ENCODE measurements at places on chromosomes 6 and 20.

- DNase-seq: no peak
Measured at GRCh38 chr6:73732845-73733675, 37.1 kb downstream of the CD109 start.

DNA sequence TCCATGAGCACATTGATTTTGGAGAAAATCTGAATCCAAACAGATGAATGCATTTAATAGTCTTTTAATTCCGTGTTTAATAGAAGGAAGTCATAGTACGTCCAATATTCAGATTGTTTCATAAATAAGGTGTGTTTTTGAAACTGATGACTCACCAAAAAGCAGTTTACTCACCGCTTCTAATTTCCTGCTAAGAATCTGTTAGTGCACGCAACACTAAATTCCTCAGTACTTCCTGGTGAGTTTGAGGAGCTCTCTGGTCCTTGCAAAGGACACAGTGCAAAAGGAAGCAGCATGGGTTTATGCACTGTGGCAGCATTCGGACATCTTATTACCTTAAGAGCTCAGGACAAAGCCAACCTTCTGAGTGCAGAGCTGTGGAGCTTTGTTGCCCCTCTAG is 2.3 kb upstream of the ADGRF1 start:
- peak; percentile 76 for DNase-seq

GRCh38 chr20:4601630-4602296 is 119.9 kb upstream of the PRND start:
- DNase-seq: no peak

DNA sequence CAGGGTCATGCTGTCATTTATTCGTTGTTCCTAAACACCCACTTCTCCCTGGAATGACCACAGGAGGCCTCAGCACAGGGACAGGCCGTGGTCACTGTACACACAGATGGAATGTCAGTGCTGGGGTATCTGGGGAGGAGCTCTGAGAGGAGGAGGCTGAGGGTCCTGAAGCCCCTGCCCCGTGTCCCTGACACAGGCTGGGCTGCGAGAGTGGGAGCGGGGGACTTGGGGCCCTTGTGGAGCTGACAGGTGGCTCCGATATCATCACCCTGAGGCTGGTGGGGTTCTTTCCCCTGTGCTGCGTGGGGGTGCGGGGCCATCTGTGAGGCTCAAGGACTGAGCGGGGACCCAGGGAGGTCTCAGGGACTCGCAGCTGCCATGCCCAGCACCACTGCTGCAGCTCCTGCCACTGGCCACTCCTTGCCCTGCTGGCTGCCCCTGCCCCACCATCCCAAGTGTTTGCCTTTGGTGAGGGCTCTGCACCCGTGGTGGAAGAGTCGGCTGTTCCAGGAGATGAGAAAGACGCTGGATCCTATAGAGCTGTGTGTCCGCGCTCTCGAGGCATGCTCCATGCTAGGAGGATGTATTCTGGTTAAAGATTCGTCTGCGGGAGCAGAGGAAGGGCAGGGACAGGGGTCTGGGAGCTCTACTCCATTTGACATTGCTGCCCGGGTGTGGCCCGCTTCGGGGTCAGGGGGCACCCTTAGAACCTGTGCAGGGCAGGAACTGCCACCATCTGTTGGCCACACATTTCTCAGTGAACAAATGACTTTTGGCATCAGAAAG is 18.9 kb downstream of the NPEPL1 start:
- no peak for DNase-seq

GRCh38 chr20:34888468-34888867 is 12.1 kb downstream of the ACSS2 start:
- no peak for DNase-seq

DNA sequence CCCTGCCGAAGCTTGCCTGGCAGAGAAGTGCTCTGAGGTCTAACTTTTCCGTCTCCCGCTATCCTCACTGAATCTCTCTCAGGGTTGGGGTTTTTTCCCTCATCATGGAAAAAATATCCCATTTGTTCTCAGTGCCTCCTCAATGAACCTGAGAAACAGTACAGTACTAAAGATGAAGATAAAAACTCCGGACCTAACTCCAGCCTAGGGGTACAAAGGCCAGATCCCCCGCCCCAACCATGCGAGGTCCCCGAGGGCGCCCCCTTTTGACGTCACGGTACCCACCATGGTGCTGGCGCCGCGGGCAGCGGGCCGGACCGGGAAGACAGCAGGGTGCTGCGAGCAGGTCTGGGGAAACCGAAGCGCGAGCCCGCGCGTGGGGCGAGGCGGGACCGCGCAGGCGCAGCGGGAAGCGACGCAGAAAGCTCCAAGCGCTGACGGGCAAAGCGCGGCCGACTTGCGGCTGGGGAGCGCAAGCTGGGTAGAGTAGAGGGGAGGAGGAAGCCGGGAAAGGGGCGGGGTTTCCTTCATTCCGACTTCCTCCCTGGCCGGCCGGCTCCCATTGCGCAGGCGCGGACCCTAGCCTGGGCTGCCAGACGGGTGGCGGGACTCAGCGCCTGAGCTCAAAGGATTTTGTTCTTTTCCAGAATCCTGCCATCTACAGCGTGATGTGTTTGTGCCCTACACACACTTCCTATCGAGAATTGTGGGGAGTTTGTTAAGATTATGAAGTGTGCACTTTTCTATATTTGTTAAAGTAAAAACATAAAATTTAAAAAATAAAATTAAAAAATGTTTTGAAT is at the start of gene LSM2:
LSM2 (minus strand) TSS at position 497 of the 803 bp plus-strand sequence; CDS start at position 288, 209 bp downstream.
- no peak for DNase-seq

GRCh38 chr6:27066802-27067201 is 180.7 kb upstream of the PRSS16 start:
- no peak for DNase-seq

DNA sequence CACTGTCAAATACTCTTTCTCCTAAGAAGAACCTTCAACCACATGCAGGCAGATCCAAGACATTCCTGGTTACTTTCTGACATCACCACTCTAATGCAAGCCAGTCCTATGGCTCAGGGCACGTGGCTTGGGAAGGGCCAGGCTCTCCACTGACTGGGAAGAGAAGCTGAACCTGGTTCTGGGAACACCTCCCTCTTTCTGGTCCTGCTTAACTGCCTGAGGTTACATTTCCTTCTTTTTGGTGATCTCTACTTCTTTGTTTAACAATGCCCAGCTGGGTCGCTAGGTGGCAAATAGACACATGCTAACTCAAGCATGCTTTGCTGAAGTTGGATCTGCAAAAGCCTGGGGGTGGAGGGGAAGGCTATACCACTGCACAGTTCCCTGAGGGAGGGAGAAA is 249.8 kb downstream of the GMDS start:
- DNase-seq: no peak

GRCh38 chr6:94376876-94377275 is 957.5 kb upstream of the EPHA7 start:
- DNase-seq: no peak

DNA sequence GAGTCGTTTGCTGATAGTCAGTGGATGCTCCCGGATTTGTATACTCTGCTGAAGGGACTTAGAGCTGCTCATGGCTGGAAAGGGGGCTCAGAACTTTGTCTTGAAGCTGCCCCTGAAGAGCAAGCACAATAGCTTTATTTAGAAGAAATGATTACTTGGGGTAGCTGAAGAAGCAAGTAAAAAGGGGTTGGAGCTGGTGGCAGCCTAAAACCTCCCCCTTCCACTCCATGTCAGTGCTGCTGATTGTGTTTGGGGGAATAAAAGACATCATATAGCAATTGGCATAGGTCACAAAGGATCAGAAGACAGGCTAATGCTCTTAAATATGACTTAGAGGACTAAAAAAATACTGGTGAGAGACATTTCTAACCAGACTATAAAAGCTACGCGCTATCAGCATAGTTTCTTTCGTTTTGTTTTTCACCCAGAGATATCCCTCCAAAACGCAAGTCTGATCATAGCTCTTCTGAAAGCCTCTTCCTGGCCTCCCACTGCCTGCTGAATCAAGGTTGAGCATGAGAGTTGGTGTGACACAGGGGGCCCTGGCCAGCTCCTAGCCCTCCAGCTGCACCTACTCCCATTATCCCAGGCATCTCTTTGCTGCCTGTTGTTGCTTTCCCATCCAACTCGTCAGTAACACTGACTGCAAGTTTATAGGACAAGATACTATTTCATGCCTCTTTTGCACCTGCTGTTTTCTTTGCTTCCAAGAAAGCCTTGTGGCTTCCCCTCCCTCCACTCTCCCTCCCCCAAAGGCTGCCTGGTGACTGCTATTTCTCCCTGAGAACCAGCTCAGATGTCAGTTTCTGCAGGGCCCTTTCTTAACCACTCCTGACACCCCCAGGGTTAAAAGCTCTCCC is 33.9 kb upstream of the SGK1 start:
- no peak for DNase-seq

GRCh38 chr6:160967833-160968232 is 23.7 kb upstream of the MAP3K4 start:
- no peak for DNase-seq

DNA sequence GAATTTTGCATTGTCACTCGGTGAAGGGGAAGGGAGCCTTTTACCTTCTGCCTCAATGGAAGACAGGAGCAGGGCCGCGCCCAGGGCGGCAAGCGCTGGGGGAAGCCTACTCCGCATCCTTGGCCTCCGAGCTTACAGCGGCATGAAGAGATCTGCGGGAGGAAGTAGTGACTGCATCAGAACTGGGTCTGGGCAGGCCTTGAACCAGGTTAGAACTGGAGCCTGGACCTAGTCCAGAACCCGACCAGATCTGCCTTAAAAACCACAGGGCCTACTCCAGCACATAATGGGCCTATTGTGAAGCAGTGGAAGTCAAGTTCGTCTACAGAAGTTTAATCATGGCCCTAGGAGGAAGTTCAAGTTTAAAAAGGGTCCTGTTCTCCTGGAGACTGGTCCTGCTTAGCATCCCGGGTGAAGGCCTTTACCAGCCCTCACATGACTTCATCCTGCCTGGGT is 3.1 kb downstream of the COL12A1 start:
- DNase-seq: no peak

- no peak for DNase-seq
Measured at GRCh38 chr6:20924911-20925543, 390.8 kb downstream of the CDKAL1 start.

DNA sequence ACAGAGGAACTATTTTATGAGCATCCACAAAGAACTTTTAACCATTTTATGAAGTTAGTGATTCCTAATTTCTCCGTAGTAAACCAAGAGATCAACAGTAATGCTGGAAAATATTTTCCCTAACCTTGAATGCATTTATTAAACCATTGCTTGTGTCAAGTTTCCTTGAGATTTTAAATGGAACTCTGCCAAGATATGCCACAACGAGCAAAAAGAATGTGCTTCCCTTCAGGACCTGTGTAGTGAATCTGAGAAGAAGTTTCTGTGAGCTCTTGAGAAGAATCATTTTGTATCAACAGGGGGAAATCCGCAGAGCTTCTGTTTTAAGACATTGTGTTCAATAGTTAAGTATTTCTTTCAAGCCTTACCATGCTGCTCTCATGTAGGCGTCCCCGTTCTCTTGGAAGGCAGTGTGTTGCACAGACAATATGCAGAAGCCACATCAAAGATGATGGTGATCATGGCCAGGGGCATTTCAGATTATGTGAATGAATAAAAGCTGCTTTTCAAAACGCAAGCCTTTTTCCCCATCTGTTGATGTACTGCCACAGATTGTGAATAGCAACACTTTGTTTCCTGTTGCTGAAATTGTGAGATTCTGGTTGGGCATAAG is 439.8 kb downstream of the BMP2 start:
- peak; percentile 27 for DNase-seq

DNA sequence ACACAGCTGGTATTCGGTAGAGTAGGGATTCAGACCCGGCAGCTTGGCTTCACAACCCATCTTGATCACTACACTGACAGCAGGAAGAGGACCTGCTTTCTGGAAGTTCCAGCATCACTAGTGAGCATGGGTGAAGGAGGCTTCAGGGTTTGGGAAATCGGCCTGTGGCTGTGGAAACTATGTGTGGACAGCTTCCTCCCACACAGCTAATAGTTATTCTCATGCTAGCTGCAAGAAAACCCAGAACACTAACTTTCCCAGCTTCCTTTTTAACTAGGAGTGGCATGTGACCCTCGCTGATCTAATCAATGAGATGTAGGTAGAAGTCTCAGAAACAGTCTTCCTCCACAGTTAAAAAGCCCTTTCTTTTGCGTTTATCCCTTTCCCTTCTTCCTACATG is 36.3 kb upstream of the SIRPA start:
- DNase-seq: no peak

- DNase-seq: peak; percentile 33
Measured at GRCh38 chr20:49888212-49889000, 26.9 kb downstream of the SPATA2 start.

DNA sequence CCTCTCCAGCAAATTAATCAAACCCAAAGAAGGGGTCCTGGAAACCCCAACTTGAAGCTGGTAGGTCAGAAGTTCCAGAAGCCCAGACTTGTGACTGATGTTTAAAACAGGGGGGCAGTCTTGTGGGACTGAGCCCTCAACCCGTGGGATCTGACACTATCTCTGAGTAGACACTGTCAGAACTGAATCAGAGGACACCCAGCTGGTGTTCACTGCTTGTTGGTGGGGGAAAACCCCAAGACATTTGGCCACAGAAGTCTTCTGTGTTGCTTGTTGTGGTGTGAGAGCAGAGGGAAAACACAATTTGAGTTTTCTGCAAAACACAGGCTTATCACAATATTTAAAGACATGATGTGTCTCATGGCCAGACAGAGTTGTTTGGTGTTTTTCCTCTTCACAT is 29.9 kb downstream of the KIF13A start:
- DNase-seq: no peak

DNA sequence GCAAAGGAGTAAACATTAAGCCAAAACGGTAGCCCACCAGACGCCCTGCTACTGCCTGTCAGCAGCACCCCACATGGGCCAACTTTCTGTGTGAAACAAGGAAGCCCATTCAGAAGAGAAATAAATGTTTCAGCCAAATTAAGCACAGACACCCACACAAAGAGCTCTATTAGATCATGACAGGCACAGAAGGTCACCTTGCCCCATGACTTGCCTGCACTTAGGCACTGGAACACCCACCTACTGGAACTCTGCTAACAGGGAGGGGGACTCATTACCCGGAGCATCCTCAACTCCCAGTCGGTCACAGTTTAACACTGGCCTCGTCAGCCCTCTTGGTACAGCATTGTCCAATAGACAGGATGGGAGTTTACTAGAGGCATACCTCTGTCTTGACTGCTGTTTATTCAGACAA is 31.8 kb downstream of the GFOD1 start:
- no peak for DNase-seq

GRCh38 chr6:146357578-146358430 is 185.8 kb upstream of the RAB32 start:
- peak; percentile 38 for DNase-seq

GRCh38 chr6:132153221-132153898 is 202.2 kb upstream of the CCN2 start:
- no peak for DNase-seq

- DNase-seq: no peak
Measured at GRCh38 chr6:140370441-140370840, 996.0 kb upstream of the CITED2 start.

- no peak for DNase-seq
Measured at GRCh38 chr20:54094268-54094580, 23.8 kb upstream of the BCAS1 start.
